Activated T-cell treated with anti-CD3 and anti-CD28 coated beads, Interleukin-2, amount 50 U/mL, for 24 hours (primary cell): ENCODE measurements at places on chromosomes 16 and 17.
A peak's percentile ranks its signal among the peaks of the same experiment; 100 is the strongest.

- H3K36me3 ChIP-seq: no peaks in the 10 kb centered on the region
- no peak overlapping the region for H3K27ac ChIP-seq
- no peaks in the 10 kb centered on the region for H3K4me1 ChIP-seq
- H3K27me3 ChIP-seq: peaks cover 15% of the 10 kb centered on the region
- H3K4me3 ChIP-seq: no peak overlapping the region
- DNase-seq: no peak
Observed at GRCh38 chr16:26295625-26296304, 604.0 kb downstream of the HS3ST4 start.

- H3K36me3 ChIP-seq: no peaks in the 10 kb centered on the region
- H3K27me3 ChIP-seq: peaks cover 3% of the 10 kb centered on the region
- no peak overlapping the region for H3K4me3 ChIP-seq
- H3K4me1 ChIP-seq: no peaks in the 10 kb centered on the region
- DNase-seq: peak; percentile 32
Observed at GRCh38 chr16:52912565-52913173, 140.0 kb downstream of the CHD9NB start.

GRCh38 chr17:4891411-4892410 lies 7.6 kb upstream of the C17orf107 start:
- H3K36me3 ChIP-seq: peaks cover 76% of the 10 kb centered on the region
- DNase-seq: no peak
- no peaks in the 10 kb centered on the region for H3K4me1 ChIP-seq
- no peak overlapping the region for H3K27ac ChIP-seq
- no peak overlapping the region for H3K4me3 ChIP-seq
- no peaks in the 10 kb centered on the region for H3K27me3 ChIP-seq

DNA sequence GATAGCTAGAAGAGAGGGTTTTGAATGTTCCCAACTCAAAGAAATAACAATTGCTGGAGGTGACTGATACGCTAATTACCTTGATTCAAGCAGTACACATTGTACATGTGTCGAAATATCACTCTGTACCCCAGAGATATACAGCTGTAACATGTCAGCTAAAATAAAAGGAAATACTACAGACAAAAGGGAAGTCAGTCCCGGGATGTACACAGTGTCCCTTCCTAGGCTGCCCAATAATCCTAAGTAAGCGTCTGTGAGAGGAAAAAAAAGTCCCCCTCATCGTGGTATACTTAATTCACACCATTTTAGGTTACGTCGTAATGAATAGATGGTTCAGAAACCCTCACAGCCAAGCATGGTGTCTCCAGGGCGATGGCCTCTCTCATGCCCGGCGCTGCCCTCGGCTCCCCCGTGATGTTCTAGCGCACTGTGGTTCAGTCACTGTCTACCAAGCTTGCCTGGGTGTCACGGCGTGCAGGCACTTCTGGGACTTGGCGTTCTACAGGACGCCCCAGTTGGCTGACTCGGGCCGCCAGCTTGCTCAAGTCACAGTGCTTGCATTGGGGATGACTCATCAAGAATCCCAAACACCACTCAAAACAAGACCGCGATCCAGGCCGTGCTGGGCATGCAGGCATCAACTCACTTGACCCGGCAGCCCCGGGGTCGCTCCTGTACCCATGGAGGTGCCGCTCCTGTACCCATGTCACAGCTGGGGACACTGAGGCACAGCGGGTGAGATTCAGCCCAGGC lies 27.6 kb downstream of the CCDC40 start:
- H3K4me3 ChIP-seq: no peak overlapping the region
- no peak overlapping the region for H3K27ac ChIP-seq
- DNase-seq: no peak
- H3K36me3 ChIP-seq: no peaks in the 10 kb centered on the region
- H3K27me3 ChIP-seq: no peaks in the 10 kb centered on the region
